ENCODE measurements at places on chromosomes 1 and 21.

- no peak for DNase-seq
Measured at GRCh38 chr1:94382201-94382600, 36.0 kb upstream of the ABCD3 start.

DNA sequence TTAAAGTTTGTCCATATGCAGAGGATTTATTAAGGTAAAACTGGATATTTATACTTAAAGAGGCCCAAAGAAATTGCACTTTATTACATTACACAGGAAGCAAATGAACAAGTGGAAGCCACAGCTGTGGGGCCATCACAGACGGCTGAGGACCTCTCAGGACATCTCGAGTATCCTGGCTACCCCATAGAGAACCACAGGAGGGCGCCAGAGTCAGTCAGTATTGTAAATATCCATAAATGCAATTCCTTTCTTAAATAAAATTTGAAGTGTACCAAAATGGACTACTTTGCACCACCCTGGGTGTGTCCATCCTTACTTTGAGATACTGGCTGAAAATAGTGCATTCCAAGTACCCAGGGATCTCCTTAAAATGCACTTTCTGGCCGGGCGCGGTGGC, 257.2 kb downstream of the MRPL39 start:
- no peak for DNase-seq

GRCh38 chr1:207202480-207202879, 98.4 kb downstream of the C4BPA start:
- DNase-seq = no peak

DNA sequence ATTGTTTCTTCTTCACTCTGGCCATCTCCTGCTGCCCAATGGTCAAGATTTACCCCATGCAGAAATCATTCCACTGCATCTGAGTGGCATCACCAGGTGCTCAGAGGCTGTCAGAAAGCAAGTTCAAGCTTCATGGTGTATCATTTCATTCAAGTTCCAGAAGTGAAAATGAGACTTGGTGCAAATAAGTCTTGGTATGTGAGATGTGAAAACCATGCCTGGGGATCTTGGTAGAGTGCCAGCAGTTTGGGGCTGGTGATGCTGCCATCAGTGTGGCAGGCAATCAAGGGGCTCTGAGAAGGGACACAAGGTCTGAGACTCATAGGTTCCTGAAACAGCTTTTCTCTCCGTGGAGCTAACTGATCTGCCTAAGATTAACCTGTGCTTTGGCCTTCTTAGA, 52.0 kb downstream of the CD2 start:
- DNase-seq = peak; percentile 47

DNA sequence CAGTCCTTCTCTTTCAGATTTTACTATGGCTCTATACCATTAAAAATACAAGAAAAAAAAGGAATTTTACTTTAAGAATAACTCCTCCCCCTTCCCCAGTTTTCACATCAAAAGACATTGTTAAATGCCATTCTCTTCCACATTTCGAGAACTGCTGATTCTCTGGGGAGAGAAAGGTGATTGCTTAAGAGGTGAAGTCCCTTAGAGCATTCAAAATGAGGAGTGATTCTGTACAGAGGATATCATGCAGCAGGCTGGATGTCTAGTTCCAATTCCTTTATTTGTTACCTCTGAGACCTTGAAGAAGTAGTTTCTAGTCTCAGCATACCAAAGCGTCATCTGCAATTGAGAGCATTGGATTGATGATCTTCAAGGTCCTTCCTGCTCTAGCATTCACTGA, 46.9 kb downstream of the FMO3 start:
- DNase-seq = no peak

- no peak for DNase-seq
Measured at GRCh38 chr1:204887846-204888245, 17.2 kb downstream of the NFASC start.

- DNase-seq = no peak
Measured at GRCh38 chr1:166184897-166185296, 18.1 kb upstream of the FAM78B start.

DNA sequence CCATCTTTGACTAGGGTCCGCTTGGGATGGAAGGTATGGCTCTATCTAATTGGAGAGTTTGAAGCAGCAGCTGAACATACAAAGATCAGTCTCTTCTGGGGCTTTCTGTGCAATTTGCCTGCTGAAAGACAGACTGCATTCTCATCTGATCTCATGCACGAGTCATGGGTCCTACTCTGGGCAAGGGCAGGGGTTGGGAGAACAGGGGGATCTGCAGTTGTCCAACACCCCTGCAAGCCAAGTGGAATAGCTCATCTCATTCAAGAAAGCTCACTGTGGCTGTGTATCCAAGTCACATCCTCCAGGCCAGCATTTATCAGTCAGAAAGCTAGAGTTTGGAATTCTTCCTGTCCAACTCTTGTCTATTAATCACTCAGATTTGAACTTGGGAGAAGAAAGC, 177.2 kb upstream of the C8B start:
- no peak for DNase-seq

DNA sequence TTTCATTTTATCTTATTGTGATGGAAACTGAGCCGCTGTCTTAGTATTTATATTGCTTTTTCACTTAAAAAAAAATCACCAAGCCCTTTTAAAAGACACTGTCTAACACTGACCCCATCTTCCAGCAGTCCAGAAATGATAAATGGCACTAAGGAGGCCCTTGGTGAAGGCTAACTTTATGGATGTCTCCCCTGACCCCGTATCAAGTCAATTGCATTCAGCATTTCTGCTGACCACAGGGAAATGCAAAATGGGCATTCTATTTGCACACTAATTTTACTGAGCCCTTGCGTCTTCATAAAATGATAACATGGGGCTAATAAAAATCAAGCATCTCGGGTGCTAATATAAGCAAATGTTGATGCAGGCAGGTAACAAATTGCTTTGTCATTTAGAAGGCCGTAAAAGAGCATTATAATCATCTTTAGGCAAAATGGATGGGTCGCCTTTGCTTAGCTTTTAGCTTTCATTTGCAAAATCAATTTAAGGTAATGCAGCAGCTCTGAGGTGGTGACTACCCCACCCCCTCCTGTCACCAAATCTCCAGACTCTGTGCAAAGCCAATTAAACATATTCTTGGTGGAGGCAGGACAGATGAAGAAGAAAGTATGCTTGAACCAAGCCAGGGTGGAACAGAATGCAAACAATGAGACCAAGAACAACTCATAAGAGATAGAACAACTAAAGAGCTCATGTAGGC, 110.8 kb downstream of the BEND5 start:
- DNase-seq = no peak

- no peak for DNase-seq
Measured at GRCh38 chr1:223524930-223525451, 131.8 kb downstream of the CCDC185 start.

GRCh38 chr1:1157914-1158710, 15.6 kb upstream of the TTLL10 start:
- DNase-seq = peak; percentile 36

GRCh38 chr1:1628754-1629429, 3.1 kb upstream of the MMP23B start:
- DNase-seq = peak; percentile 27

GRCh38 chr1:111446546-111446945, 2.5 kb downstream of the WDR77 start:
- no peak for DNase-seq

DNA sequence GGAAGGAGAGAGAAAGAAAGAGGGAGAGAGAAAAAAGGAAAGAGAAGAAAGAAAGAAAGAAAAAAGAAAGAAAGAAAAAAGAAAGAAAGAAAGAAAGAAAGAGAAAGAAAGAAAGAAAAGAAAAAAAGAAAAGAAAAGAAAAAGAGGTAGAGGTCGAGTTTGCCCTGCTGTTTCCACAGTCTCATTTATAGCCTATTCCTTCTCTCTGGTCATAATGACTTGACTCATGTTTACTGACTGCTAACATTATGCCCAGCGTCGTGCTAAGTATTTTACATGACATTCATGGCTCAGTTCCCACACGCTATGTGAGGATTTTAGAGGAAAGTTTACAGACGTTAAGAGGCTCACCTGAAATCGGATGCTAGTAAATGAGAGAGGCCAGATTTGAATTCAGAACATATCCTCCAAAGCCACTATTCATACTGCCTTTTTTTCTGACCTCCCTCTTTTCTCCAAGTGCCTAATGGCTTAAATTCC, 263.0 kb downstream of the TNR start:
- no peak for DNase-seq

DNA sequence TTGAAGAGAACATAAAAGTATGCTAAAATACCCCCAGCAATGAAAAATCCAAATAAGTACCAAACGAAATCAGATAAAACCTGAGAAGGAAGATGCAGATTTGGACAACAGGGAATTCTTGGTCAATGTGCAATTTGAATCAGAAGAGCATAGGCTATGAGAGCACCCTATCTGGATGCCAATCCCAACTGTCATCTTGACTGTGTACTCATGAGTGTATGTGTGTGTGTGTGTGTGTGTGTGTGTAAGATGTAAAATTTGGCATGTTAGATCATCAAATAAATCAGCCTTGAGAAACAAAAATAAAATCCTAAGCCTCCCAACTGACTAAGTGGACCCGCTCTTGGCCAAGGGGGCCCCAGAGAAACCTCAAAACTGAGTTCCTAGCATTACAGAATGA, 18.0 kb upstream of the SPRR2G start:
- no peak for DNase-seq

GRCh38 chr1:70930062-70930461, 117.6 kb downstream of the PTGER3 start:
- DNase-seq = no peak

GRCh38 chr1:208778417-208778816, 534.2 kb upstream of the PLXNA2 start:
- no peak for DNase-seq

- DNase-seq = no peak
Measured at GRCh38 chr1:118688891-118689290, 299.3 kb downstream of the TBX15 start.

DNA sequence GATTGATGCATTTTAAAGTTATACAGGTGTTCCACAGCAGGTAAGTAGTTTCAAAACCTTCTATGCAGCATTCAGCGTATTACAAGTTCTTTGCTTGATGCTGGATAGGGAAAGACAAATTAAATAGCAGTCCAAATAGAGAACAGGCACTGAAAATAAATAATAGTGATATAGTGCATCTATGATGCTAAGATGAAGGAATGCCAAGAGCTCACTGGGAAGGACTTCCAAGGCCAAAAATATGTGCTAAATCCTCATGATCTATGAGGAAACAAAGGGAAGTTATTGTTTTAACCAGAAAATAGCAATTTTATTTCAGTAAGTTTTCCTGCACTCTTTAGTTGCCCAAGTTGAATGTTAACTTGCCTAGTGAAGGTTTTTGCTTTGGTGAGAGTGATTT, 127.8 kb upstream of the GREM2 start:
- no peak for DNase-seq

DNA sequence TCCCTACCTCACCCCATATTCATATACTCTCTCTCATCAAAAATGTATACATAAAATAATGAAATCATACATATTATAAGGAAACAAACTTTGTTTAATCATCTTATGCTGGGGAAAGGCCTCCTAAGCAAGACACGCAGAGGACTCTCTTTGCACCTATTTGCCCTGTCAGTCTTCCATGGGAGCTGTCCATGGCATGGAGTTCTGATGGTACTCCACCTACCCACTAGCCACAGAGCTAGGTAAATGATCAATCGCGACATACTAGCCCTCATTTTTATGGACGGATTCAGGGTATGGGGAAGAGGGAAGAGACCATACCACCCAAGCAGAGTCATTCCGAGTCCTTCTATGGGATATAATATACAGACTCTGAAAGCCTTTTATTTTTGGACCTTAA, 131.0 kb downstream of the CSMD2 start:
- no peak for DNase-seq

DNA sequence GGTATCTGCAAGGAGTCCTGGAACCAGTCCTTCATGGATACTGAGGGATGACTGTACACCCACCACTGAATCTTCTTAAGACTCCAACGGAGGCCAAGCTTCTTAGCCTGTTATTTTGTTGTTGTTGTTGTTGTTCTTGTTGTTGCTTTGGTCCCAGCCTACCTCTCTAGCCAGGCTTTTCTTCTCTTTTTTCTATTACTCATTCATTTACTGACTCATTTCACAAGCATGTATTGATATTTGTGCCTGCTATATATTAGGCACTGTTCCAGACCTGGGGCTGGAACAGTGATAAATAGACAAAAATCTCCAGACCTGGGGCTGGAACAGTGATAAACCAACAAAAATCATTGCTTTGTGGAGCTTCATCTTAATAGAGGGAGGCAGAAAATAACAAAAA, 20.4 kb downstream of the CENPF start:
- no peak for DNase-seq

GRCh38 chr21:42147386-42148020, 71.4 kb upstream of the ABCG1 start:
- no peak for DNase-seq

DNA sequence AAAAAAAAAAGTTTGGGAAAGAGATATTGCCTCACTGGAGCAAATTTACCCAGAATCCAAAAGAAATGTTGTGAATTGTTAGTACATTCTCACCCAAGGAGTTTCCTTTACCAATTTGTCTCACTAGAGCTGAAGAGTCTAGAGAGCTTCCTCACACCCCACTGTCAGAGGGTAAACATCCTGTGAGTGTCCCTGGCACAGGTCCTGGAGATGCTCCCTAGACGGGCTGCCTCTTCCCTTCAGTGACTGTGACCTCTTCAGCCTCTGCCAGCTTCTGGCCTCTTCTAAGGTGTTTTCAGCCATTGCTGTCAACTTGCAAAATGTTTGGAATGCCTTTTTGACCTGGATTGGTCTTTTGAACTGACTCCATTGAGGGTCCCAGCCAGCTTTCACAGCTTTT, 159.4 kb downstream of the DHRS3 start:
- no peak for DNase-seq

GRCh38 chr1:62727656-62728407, 39.6 kb upstream of the DOCK7 start:
- DNase-seq = no peak

- DNase-seq = no peak
Measured at GRCh38 chr1:232574889-232575762, 54.8 kb downstream of the SIPA1L2 start.

DNA sequence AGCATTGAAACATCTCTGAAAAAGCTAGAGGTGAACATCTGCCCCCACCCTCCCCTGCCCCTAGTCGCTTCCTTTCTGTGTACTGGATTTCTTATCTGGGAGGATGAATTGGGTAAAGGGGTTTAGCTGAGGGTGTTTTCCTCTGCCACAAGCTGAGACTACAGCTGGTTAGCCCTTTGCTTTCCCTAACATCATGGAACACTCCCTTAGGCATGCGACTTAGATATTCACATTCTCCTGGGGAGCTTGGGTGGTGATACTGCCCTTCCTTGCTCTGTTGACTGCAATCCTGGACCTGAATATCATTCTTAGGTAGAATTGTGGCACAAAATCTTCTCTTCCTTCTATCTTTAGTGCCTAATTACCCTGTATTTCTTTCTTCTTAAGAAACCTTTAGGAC, 117.4 kb upstream of the KIAA0040 start:
- no peak for DNase-seq
